ENCODE measurements at places on chromosomes 12 and 14.

GRCh38 chr12:24632466-24632865, 316.4 kb downstream of the BCAT1 start:
- H3K4me1 ChIP-seq = peaks cover 3% of the 10 kb centered on the region
- no peak overlapping the region for H3K4me3 ChIP-seq
- H3K27me3 ChIP-seq = no peaks in the 10 kb centered on the region
- no peak for DNase-seq

DNA sequence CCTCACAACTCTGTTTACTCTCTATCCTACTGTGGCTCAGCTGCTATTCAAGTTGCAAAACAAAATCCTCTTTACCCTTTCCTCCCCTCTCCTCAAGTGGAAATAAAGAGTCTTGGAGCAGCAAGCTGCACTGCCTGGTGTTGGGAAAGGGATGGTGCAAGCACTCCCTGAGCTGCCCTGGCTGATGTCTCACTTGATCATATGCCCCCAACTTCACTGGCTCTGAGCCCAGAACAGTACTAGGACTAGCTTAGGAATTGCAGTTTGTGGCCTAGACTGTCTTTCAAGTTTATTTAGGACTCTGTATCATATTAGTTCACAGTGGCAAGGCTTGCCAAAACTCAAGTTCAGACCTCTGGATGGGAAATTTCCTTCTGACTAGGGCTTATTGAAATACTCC, 1683.8 kb upstream of the SEL1L start:
- DNase-seq = no peak
- no peak overlapping the region for H3K4me3 ChIP-seq
- no peaks in the 10 kb centered on the region for H3K4me1 ChIP-seq
- no peaks in the 10 kb centered on the region for H3K36me3 ChIP-seq
- H3K27ac ChIP-seq = no peak overlapping the region
- no peaks in the 10 kb centered on the region for H3K27me3 ChIP-seq

DNA sequence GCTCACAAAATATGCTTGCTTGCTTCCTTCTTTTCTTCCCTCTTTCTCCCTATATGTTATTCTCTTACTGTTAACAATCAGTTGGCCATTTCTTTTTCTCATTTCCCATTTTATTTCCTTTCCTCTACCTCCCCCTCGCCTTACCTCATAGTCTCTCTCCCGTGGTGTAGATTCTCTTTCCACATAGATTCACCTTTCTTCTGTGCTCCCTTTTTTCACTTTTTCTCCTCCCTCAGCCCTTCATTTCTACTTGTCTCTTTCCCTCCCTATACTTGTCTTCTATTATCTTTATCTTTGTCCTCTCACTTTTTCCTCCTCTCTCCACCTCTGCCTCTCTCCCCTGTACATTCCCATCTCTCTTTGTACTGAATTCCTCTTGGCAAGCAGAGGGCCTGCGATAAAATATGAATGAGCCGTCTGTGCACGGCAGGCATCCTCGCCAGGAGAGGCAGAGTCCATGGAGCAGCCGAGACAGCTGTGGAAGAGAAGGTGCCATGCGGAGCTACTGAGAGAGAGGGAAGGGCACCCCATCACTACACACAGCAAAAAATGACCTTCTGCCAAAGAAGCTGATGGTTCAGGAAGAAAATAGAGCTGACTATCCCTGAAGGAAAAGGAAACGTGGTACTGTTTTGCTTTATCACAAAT, 12.1 kb downstream of the C14orf93 start:
- no peaks in the 10 kb centered on the region for H3K4me1 ChIP-seq
- H3K4me3 ChIP-seq = no peak overlapping the region
- no peak overlapping the region for H3K27ac ChIP-seq
- DNase-seq = no peak

- peaks cover 9% of the 10 kb centered on the region for H3K27me3 ChIP-seq
- H3K4me1 ChIP-seq = no peaks in the 10 kb centered on the region
- H3K4me3 ChIP-seq = no peak overlapping the region
- no peak overlapping the region for H3K27ac ChIP-seq
These were observed 720.9 kb upstream of the TBX3 start for GRCh38 chr12:115404761-115405470.

DNA sequence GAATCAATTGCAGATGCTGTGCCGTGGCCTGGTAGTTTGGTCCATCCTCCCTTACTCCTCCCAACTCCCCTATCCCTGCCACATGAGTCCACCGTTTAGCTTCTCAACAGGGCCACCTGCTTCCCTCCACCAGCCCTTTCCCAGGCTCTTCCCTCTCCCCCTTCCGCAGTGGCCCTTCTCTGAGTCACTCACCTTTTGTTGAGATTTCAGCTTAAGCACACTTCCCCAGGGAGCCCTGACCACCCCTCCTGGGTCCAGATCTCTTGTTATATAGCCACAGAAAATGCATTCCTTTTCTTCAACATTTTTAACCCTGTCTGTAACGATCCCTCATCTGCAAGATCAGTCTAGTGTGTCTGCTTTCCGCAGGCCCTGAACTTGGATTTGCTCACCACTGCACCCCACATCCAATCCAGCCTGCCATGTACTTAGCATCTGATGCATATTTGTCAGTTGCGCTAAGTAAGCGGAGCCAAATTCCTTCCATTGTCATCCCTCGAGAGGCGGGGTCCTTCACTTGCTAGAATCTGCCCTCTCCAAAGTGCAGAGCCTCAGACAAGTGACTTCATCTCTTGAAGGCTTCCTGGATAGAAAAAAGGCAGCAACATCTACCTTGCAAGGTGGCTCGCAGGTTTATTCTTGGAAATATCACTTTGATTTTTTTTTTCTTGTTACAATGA, 41.1 kb downstream of the TMEM63C start:
- H3K27me3 ChIP-seq = peaks cover 2% of the 10 kb centered on the region
- no peaks in the 10 kb centered on the region for H3K4me1 ChIP-seq
- DNase-seq = no peak

GRCh38 chr14:100246809-100247428, 8.0 kb downstream of the YY1 start:
- no peak overlapping the region for H3K4me3 ChIP-seq
- DNase-seq = no peak
- no peak overlapping the region for H3K27ac ChIP-seq
- H3K27me3 ChIP-seq = no peaks in the 10 kb centered on the region

- H3K4me3 ChIP-seq = no peak overlapping the region
- no peaks in the 10 kb centered on the region for H3K36me3 ChIP-seq
- no peaks in the 10 kb centered on the region for H3K4me1 ChIP-seq
- no peak for DNase-seq
- H3K27ac ChIP-seq = no peak overlapping the region
- no peaks in the 10 kb centered on the region for H3K27me3 ChIP-seq
These were observed 57.8 kb upstream of the METAP2 start for GRCh38 chr12:95416111-95416636.

DNA sequence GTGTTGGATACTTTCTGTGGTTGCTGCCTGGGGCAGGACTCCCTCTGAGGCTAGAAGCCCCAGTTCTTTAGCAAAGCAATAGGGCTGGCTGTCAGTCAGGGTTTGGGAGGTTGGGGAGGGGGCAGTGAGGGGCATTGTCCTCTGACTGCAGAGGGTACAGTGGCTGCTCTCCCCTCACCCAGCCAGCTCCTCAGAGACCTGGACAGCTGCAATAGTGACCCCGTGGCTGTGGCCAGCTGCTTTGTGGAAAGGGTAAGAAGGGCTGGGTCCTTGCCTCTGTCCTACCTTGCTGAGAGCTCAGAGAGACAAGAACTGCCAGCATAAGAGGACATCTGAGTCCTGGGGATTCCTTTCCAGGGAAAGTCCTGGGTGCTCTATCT, 25.8 kb downstream of the PLEKHG3 start:
- no peak overlapping the region for H3K4me3 ChIP-seq
- no peaks in the 10 kb centered on the region for H3K27me3 ChIP-seq
- no peaks in the 10 kb centered on the region for H3K4me1 ChIP-seq

DNA sequence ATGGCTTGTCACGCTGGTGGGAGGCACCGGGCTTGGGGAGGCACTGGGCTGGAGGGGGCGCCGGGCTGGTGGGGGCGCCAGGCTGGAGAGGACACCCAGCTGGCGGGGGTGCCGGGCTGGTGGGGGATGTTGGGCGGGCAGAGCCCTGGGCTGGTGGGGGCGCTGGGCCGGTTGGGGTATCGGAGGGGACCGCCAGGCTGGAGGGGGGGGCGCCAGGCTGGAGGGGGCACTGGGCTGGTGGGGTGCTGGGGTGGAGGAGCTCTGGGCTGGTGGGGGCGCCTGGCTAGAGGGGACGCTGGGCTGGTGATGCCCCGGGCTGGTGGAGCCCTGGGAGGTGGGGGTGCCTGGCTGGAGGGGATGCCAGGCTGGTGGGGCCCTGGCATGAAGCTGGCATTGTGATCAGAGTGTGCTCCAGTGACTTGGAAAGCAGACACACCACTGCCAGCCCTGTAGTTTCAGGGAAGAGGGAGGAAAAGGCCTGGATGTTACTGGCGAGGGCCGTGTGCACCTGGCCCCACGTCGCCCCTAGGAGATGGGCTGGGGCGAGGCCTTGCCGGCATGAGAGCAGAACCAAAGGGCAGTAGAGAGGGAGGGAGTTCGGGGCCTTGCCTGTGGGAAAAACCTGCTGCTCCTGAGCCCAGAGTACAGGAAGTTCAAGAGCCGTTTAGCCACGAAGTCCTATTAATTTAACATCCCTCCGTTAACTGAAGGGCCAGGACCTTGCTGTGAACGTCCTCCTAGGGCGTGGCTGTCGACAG, 13.1 kb downstream of the TEDC1 start:
- DNase-seq = no peak
- H3K27ac ChIP-seq = no peak overlapping the region
- peaks cover 7% of the 10 kb centered on the region for H3K27me3 ChIP-seq
- H3K4me1 ChIP-seq = no peaks in the 10 kb centered on the region
- peaks cover 2% of the 10 kb centered on the region for H3K36me3 ChIP-seq

DNA sequence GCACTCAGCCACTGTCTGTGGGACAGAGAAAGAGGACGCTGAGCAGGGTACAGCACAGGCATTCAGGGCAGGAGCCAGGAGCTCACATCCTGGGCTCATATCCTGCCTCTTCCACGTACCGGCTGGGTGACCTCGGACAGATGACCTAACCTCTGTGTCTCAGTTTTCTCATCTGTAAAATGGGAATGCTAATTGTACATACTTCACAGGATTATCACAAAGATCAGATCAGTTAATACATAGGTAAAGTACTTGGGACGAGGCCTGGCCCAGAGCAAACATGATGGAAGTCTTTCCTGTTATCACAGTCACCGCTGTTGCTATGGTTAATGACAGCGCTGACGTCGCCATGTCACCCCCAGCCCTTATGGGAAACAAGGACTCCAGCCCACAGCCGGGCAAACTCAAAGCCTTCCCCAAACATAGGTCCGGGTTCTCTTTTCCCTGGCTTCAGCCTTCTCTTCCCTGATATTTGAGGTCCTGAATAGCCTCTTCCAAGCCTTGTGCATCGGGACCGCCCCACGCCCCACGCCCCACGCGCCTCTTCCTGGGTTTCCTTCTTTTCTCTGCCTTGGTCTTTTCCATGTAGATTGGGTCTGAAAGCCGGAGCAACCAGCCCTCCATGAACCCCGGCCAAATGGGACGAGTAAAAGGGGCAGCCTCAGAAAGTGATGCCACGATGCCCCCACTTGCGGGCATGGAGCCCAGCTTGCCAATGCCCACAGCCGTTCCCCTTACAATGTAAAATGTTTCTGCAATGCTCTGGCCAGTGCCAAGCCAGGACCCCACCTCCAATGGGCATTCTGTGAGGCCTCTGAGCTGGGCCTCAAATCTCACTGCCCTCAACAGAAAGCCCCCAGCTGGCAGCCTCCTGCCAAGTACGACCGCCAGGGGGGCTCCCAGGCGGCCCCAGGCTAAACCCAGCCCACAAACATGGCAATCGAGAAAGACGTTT, 125.4 kb downstream of the RFLNA start:
- peaks cover 77% of the 10 kb centered on the region for H3K36me3 ChIP-seq
- H3K4me3 ChIP-seq = no peak overlapping the region
- no peaks in the 10 kb centered on the region for H3K27me3 ChIP-seq
- DNase-seq = no peak
- H3K4me1 ChIP-seq = no peaks in the 10 kb centered on the region
- H3K27ac ChIP-seq = no peak overlapping the region

DNA sequence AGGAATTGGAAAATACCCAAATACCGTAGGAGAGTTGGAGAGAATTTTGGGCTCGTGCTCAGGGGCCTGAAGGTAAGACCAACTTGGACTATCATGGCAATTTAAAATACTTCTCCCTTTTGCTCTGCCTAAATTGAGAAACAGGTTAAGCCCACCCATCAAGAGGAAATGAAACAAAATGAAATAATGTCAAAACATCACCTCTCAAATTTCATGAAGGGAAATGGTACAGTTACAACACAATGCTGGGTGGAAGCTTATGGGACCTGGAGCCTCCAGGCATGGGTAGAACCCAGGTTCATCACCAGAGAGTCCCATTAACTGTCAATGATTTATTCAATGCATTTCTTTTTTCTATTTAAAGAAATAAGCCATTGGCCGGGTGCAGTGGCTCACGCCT, 33.7 kb downstream of the FOS start:
- no peaks in the 10 kb centered on the region for H3K4me1 ChIP-seq
- no peak overlapping the region for H3K27ac ChIP-seq
- H3K27me3 ChIP-seq = peaks cover 7% of the 10 kb centered on the region
- no peak overlapping the region for H3K4me3 ChIP-seq
- no peaks in the 10 kb centered on the region for H3K36me3 ChIP-seq

GRCh38 chr14:93103392-93104080, 12.2 kb downstream of the ITPK1 start:
- no peaks in the 10 kb centered on the region for H3K36me3 ChIP-seq
- peak overlapping the region; percentile 84 for H3K27ac ChIP-seq
- peaks cover 20% of the 10 kb centered on the region for H3K4me1 ChIP-seq
- H3K4me3 ChIP-seq = 0 out of 2 replicates have a peak overlapping the region, but pooled peaks have one; percentile 0
